ENCODE measurements at places on chromosomes 12 and 14.

- DNase-seq: no peak
These were observed 16.0 kb upstream of the KRT86 start for GRCh38 chr12:52258335-52258901.

DNA sequence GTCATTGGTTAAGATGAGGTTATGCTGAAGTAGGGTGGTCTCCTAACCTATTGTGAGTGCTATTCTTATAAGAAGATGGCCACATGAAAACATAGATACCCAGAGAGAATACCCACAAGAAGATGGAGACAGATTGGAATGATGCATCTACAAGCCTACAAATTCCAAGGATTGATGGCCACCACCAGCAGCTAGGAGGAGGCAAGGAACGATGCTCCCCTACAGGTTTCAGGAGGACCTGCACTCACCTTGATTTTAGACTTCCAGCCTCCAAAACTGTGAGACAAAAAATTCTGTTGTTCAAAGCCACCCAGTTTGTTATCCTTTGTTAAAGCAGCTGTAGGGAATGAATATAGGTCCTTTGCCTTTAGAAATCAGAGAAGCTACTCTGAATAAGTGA is 227.4 kb downstream of the NEDD1 start:
- no peak for DNase-seq

DNA sequence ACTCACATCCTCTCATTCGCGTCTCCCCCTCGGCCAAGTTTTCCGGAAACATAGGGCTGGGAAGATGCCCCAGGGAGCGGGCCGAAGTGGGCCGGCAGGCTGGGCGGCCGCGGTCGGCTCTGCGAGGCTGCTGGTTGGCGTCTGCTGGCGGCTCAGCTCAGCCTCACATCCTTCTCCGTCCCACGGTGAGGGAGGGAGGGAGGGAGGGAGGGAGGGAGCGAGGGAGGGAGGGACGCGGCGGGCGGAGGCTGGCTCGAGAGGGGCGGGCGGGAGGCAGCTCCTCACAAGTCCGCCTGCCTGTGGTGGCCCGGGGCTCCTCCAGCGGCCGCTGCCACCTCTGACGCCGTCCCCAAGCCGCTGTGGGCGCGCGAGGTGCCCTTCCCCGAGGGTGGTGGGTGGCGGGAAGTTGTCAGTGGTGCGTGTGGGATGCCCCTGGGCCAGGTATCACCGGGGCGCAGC is 93.8 kb downstream of the RFLNA start:
- no peak for DNase-seq

DNA sequence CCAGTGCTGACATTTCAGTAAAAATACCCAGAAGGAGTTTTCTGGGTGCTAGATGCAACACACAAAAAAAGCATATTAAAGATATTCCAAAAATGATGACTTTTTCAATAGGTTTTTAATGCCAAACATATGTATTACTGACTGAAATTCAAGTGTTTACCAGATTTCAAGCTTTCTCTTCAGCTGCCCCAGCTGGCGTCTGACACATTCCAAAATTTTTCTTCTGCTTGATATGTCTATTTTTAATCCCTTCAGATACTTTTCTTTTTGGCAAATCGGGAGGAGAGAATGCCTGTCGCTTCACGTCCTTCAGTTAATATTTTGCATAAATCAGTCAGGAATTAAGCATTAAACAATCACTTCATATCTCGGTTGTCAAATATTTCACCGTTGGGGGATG is 7.1 kb upstream of the CCDC60 start:
- no peak for DNase-seq

DNA sequence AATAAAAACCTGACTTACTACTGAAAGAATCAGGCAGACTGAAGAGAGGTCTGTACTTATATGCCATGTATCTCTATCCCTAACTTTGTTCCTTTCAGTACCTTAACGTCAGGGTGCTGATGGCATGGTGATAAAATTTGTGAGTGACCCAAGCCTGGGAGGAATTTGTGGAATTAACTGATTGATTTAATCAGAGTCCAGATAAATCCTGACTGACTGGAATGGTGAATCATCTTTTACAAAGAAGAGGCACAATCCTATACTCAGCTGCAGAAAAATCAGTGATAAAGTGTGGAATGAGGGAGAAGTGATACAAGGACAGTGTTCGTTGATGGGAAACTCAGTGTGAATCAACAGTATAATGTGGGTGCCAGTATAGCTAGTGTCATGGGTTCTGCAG is 3.7 kb downstream of the TDG start:
- DNase-seq: no peak

- DNase-seq: no peak
These were observed 10.1 kb downstream of the NUDT4 start for GRCh38 chr12:93387780-93388179.

GRCh38 chr12:92786045-92786444 is 83.3 kb downstream of the PLEKHG7 start:
- no peak for DNase-seq

DNA sequence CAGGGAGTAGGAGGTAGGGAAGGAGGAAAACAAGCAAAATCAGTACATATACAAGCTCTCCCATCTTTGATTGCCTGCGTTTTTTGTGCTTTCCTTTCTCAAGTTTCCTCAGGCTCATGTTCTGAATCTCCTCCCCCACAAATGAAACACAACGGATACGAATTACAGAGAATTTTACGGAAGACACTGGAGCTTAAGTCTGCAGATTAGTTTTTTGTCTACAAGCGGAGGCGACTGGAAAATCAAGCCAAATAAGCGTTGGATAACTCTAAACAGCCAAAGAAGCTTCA is 612 bp downstream of the WBP11 start:
- DNase-seq: no peak

- DNase-seq: no peak
These were observed 34.7 kb downstream of the TBX5 start for GRCh38 chr12:114371250-114371649.

- no peak for DNase-seq
These were observed 598 bp downstream of the UBE2N start for GRCh38 chr12:93441081-93441616.

DNA sequence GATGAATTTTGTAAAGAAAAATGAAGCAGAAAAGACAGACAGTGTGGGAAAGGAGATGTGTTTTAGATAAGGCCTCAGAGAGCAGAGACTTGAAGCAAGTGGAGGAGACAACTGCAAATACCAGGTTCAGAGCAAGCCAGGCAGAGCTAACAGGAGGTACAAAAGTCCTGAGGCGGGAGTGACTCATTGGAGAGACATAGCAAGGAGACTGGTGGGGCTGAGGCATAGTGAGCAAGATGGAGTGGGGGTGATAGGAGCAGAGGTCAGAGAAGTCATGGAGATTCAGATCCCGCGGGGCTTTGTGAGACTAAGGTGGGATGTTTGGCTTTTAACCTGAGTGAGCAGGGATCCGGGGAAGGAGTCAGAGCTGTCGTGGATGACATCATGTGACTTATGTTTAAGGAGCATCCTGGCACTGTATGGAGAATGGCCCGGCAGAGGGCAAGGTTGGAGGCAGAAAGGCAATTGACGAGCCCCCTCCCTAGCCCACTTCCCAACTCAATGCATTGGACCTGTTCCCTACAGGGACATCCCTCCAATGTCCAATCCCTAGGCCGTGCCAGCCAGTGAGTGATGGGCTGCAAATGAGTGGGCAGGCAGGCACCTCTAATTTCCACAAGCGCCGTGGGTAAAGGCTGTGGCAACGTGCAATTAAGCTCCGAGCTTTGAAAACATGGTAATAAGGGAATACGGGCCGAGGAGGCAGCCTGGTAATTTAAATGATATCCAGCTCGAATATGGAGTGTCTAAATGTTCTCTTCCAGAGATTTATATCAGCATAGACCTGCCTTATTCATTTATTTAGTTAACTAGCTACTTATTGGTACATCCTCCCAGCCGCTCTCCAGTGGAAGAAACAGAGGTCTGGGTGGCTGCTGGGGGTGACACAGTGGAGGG is 206.8 kb upstream of the LHX5 start:
- DNase-seq: no peak

- DNase-seq: no peak
These were observed 50.8 kb upstream of the KCNA5 start for GRCh38 chr12:4992871-4993270.

GRCh38 chr12:92551853-92552397 is 150.9 kb upstream of the PLEKHG7 start:
- DNase-seq: no peak

- DNase-seq: no peak
These were observed 194.1 kb downstream of the TMTC3 start for GRCh38 chr12:88336076-88336739.

DNA sequence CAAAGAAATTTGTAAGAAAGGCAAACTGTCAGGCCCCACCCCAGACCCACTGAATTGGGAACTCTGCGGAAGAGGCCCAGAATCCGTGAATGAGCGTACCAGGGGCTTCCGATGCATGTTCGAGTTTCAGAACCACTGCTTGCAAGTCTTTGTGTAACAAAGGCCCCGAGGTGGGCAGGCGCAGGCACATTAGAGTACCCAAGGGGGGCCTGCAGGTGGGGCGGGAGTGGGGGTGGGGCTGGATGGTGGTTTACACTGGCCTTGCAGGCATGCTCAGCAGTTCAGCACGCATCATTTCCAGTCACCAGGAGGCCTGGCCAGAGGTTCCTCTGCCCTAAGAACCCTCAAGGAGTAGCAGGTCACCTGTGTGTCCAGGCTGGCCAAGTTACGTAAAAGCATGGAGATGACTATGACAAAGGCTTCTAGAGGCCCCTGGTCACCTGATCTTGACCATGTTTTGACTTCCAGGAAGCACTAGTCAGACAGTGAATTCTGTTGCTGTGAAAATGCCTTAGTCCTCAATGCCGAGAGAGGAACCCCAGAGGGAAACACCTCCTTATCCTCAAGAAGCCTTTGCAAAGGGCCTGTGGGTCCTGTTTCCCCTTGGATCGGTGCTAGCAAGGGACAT is 33.2 kb upstream of the IRF2BPL start:
- DNase-seq: no peak

- DNase-seq: no peak
These were observed 182.5 kb downstream of the ZFP36L1 start for GRCh38 chr14:68610251-68610793.

DNA sequence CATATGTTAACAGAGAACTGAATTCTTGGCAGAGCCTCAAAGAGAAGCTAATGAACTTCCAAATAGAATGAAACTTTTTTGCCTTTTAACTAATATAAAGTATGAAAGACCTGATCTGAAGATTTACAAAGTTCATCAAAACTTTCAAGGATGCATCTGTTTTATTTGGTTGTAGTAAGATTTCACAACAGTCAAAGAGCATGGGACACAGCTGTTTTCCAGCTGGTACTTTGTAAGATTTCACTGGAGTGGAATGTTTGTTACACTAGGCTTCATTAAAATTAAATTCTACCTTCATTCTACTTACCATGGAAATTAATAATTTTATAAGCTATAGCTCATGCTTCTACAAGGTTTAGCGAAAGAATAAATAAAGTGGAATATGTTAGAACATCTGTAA is 351.2 kb downstream of the SLC6A15 start:
- no peak for DNase-seq

- DNase-seq: no peak
These were observed 26.1 kb downstream of the DTX1 start for GRCh38 chr12:113082486-113083148.

GRCh38 chr14:104694475-104694950 is 5.1 kb downstream of the INF2 start:
- no peak for DNase-seq

GRCh38 chr12:76137606-76138005 is 53.1 kb upstream of the NAP1L1 start:
- no peak for DNase-seq

DNA sequence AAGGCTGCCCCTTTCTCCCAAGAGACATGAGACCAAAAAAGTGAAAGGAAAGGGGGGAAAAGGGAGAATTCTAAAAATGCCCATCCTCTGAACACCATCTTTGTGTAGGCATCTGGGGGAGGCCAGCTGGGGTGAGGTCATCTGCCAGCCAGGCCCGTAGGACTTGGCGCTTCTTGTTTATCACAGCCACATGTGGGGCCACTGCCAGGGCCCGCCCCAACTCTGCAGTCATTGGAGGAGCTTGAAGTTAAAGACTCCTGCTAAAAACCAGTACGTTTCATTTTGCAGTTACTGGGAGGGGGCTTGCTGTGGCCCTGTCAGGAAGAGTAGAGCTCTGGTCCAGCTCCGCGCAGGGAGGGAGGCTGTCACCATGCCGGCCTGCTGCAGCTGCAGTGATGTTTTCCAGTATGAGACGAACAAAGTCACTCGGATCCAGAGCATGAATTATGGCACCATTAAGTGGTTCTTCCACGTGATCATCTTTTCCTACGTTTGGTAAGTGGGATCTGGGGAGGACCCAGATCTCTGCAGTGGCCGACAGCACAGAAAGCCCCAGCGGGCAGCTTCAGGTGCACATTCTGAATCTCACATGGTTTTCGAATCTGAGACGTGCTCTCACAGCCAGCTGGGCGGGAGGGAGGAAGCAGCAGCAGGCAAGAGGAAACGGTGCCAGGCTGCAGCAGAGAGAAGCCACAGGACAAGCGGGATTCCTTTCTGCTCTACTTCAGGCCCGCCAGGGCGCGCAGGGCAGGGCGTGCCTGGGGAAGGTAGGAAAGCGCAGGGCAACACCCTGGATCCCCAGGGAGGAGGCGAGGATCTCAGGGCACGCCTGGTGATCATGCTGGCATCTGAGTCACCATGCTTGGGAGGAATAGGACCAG is at the start of gene P2RX7:
TSS of gene P2RX7 (plus strand) at position 276 of the 881 bp plus-strand sequence. CDS start at position 371, 95 bp downstream.
- no peak for DNase-seq

DNA sequence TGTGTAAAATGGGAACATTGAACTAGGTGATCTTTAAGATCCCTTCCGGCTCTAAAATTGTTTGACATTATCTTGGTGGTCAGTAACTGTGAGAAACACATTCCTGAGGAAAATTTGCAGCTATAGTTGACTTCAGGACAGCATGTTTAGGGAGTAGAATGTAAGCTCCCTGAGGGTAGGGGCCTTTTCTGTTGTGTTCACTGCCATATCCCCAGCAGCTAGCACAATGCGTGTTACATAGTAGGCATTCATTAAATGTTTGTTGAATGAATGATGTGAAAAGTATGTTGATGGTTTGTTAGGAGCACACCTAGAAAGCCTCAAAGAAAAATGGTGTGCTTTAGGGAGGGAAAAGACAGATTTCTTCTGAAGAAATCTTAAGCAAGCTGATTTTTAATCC is 38.5 kb upstream of the KCNMB4 start:
- no peak for DNase-seq

DNA sequence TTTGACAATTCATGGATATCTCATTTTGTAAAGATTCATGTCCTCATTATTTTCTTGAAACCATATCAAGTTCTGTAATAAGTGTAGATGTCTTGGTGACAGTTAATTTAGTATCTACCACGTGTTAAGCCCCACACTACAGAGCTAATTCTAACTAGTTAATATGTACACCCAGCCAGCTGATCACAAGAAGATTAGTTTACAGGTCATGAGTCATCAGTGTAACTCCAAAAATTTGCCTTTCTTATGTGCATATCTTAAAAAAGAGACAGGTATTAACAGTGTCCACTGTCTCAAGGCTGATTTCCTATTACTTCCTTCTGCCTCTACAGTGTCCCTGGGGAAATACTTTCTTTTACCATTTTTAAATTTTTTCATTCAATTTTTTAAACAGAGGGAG is 13.3 kb upstream of the YBX3 start:
- DNase-seq: no peak

- no peak for DNase-seq
These were observed 124.5 kb downstream of the BTG1 start for GRCh38 chr12:92020983-92021665.

GRCh38 chr12:49017891-49018260 is 700 bp downstream of the PRKAG1 start:
- no peak for DNase-seq

GRCh38 chr12:14279845-14280244 is 85.6 kb upstream of the ATF7IP start:
- no peak for DNase-seq
